ENCODE measurements at places on chromosomes 13 and 19.

GRCh38 chr13:35767256-35767976, 290.9 kb upstream of the MAB21L1 start:
- DNase-seq: no peak

GRCh38 chr13:109738298-109738746, 48.1 kb downstream of the IRS2 start:
- DNase-seq: no peak

DNA sequence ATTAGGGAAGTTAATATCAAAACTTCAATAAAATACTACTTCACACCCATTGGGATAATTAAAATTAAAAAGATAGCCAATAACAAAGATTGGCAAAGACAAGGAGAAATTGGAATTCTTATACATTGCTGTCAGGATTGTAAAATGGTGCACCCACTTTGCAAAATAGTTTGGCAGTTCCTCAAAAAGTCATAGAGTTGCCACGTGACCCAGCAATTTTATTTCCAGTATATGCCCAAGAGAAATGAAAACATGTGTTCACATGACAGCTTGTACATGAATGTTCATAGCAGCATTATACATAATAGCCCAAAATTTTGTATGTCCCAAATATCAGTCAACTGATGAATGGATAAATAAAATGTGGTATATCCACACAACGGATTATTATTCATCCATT, 3.3 kb downstream of the MBD3L1 start:
- no peak for DNase-seq

DNA sequence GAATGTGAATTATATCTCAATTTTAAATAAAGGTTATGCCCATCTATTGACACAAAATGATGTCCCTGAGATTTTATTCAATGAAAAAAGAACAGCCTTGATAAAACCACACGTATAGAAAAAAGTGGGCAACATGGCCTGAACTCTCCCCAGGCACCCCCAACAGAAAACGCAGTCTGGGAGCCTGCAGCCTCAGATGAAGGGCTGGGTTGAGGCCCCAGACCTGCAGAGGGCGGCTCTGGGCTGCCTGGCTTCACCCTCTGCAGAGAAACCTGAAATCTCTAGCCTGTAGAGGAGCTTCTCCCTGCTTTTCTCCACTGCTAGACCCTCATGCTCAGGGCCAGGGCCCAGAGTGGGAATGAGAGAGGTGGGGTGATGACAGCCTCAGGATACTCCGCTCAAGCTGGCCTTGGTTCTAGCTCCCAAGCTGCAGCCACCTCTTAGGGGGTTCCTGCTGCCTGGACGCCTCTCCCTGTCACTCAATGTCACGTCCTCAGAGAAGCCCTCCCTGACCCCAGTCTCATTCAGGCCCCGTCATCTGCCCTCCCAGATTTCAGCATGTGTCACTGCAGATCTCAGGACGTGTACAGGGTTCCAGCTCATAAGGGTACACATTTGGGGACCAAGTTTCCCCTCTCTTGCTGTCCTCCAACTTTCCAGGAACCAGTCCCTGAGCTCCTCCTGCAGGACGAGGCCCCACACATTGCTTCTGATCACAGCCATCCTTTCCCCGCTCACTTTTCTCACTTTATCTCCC, 1.8 kb downstream of the MBD3 start:
- peak; percentile 43 for DNase-seq

DNA sequence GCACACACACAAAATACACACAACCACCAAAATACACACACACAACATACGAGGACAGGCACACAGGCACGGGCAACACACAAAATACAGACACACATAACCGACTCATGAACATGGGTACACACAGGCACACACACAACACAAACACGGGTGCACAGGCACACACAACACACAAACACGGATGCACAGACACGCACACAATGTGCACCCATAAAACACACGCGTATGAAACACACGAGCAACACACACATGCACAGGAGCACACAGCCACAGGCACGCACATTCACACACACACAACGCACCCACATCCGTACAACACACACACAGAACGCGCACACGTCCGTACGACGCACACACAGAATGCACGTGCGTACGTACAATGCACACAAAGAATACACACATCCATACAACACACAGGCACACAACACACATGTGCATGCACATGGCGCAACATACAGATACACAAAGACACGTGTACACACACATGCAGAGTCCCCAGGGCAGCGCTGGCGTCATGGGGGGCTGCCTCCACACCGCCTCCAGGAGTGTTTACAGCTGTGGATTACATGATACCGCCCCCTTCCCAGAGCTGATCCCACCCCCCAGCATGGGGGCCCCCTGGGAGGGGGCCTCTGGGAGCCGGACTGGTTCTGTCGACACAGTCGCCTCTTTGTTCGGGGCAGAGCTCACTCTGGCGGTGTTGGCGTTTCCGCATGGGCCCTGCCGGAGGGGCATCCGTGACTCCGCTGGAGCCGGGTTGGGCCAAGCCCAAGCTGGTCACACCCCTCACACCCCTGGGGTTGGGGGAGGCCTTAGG, 2.9 kb downstream of the SBNO2 start:
- no peak for DNase-seq

Measured in activated CD4-positive, alpha-beta memory T cell treated with anti-CD3 and anti-CD28 coated beads, Interleukin-2, amount 10 ng/mL, durations not matched to agents 7 days and 5 days (primary cell).